Mesenchymal stem cell (in vitro differentiated cells and primary cell): ENCODE measurements at places on chromosomes 5 and 9.

DNA sequence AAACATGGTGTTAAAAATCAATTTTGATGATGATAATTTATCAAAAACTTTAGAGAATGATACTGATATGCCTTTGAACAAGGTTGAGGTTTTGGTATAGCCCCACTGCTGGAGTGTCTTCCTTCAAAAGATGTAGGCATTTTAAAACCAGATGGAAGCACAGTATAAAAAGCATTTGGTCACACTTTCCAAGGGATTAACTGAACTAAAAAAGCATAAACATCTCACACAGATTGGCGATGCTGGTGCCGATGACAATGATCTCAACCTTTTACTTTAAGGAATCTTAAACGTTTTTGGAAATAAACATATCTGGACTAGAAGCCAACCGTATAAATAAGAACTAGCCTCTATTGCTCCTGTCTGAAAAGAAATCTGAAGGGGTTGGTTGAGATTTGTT lies 488.4 kb downstream of the ENC1 start:
- DNase-seq: no peak
- no peak overlapping the region for H3K27ac ChIP-seq
- H3K4me1 ChIP-seq: no peaks in the 10 kb centered on the region
- H3K36me3 ChIP-seq: no peaks in the 10 kb centered on the region

DNA sequence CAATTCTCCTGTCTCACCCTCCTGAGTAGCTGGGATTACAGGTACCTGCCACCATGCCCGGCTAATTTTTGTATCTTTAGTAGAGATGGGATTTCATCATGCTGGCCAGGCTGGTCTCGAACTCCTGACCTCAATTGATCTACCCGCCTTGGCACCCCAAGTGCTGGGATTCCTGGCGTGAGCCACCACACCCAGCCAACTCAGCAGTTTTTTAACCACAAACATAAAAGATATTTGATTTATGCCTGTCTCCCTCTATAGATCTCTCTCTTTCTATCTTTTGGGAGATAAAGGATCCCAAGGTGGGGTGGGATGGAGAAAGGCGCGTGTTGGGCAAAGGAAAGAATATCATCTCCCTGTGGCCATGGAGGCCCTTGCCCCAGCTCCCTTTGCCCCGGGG lies 26.8 kb downstream of the NR4A3 start:
- no peaks in the 10 kb centered on the region for H3K27me3 ChIP-seq
- no peak overlapping the region for H3K4me3 ChIP-seq
- H3K4me1 ChIP-seq: no peaks in the 10 kb centered on the region
- no peaks in the 10 kb centered on the region for H3K36me3 ChIP-seq
- no peak for DNase-seq

GRCh38 chr5:1004461-1005248 lies 3.9 kb upstream of the NKD2 start:
- peak; percentile 77 for DNase-seq
- H3K4me1 ChIP-seq: peaks cover 22% of the 10 kb centered on the region
- H3K4me3 ChIP-seq: peak overlapping the region; percentile 71
- H3K27me3 ChIP-seq: peaks cover 74% of the 10 kb centered on the region

DNA sequence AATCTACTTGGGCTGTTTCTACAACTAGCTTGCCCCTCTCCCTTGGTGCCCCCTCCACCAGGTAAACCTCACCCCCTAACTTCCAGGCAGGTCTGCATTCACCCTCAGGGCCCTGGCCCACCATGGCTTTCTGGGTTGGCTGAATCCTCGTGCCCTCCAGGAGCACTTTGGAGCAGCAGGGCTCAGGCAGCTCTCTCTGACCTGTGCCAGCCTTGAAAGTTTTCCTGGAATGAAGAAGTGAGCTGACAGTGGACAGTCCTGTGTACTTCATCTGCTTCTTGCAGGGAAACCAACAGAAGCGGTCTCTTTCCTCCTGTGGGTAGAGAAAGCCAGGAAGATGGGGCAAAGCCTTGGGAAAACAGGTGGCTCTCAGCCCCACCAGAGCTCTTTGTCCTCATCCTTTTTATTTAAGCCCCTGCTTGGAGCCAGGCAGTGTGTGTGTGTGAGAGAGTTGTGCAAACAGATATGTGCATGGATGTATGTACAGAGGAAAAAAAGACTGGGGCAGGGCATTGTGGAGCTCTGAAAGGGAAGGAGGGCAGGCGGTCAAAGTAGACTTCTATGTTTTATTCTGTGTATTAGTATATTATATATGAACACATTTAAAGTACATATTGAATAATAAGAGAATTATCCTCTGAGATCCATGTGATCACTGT lies 62.3 kb upstream of the SPRY4 start:
- DNase-seq: no peak
- H3K4me1 ChIP-seq: peaks cover 14% of the 10 kb centered on the region
- H3K4me3 ChIP-seq: no peak overlapping the region
- H3K27me3 ChIP-seq: no peaks in the 10 kb centered on the region

- DNase-seq: peak; percentile 88
- no peaks in the 10 kb centered on the region for H3K27me3 ChIP-seq
- H3K27ac ChIP-seq: no peak overlapping the region
These were observed 28.2 kb upstream of the HSPA9 start for GRCh38 chr5:138603249-138603920.

GRCh38 chr5:173020643-173021042 lies 35.5 kb upstream of the CREBRF start:
- H3K36me3 ChIP-seq: peaks cover 15% of the 10 kb centered on the region
- no peaks in the 10 kb centered on the region for H3K27me3 ChIP-seq
- H3K27ac ChIP-seq: no peak overlapping the region
- peaks cover 8% of the 10 kb centered on the region for H3K4me1 ChIP-seq
- H3K4me3 ChIP-seq: no peak overlapping the region

DNA sequence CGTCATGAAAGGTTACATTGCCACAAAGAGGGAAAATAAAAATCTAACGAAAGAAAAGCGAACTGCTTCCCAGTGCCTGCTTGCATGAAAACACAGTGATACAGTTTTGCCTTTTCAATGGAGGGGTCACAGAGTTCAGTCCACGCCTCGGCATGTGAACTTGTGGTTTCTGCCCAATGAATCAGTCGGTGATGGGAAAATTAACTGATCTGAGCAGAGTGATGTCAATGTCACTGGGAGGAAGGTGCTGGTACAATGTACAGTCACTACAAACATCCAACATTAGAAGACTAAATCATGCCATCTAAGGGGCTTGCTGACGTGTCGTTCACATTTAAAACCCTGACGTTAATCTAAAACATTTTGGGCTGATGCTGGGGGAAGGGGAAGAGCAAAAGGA lies 151.8 kb upstream of the MSX2 start:
- H3K27me3 ChIP-seq: no peaks in the 10 kb centered on the region
- H3K36me3 ChIP-seq: no peaks in the 10 kb centered on the region
- DNase-seq: peak; percentile 39
- H3K27ac ChIP-seq: no peak overlapping the region
- no peaks in the 10 kb centered on the region for H3K4me1 ChIP-seq
- H3K4me3 ChIP-seq: no peak overlapping the region

- peaks cover 5% of the 10 kb centered on the region for H3K36me3 ChIP-seq
- no peak overlapping the region for H3K27ac ChIP-seq
These were observed 58.8 kb downstream of the CAAP1 start for GRCh38 chr9:26833792-26834191.

- no peak for DNase-seq
- H3K4me3 ChIP-seq: no peak overlapping the region
- H3K27me3 ChIP-seq: no peaks in the 10 kb centered on the region
- peak overlapping the region; percentile 98 for H3K27ac ChIP-seq
- H3K4me1 ChIP-seq: peaks cover 12% of the 10 kb centered on the region
- H3K36me3 ChIP-seq: no peaks in the 10 kb centered on the region
These were observed 166.8 kb downstream of the DROSHA start for GRCh38 chr5:31364881-31365636.

DNA sequence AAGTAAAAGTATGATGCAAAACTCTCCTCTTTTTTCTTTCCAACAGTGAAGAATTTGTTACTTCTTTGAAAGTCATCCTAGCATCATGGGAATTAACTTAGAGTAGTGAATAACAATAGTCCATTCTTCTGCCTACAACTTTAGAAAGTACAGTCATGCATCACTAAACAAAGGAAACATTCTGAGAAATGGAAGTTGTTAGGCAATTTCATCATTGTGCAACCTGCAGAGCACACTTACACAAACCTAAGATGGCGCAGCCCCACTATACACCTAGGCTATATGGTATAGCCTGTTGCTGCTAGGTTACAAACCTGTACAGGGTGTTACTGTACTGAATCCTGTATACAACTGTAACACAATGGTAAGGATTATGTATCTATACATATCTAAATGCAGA lies 1209.3 kb upstream of the C9orf72 start:
- DNase-seq: no peak
- H3K36me3 ChIP-seq: no peaks in the 10 kb centered on the region

- H3K4me1 ChIP-seq: peaks cover 4% of the 10 kb centered on the region
- H3K4me3 ChIP-seq: peak overlapping the region; percentile 98
- H3K27me3 ChIP-seq: no peaks in the 10 kb centered on the region
- H3K27ac ChIP-seq: peak overlapping the region; percentile 83
These were observed 732 bp upstream of the SMIM15 start for GRCh38 chr5:61162832-61163567.

GRCh38 chr5:124536333-124536732 lies 210.1 kb downstream of the ZNF608 start:
- H3K4me3 ChIP-seq: no peak overlapping the region
- no peaks in the 10 kb centered on the region for H3K36me3 ChIP-seq
- no peaks in the 10 kb centered on the region for H3K4me1 ChIP-seq

- no peaks in the 10 kb centered on the region for H3K27me3 ChIP-seq
- H3K4me1 ChIP-seq: peaks cover 65% of the 10 kb centered on the region
- no peak overlapping the region for H3K27ac ChIP-seq
- DNase-seq: no peak
- no peak overlapping the region for H3K4me3 ChIP-seq
These were observed 7.3 kb downstream of the PDGFRB start for GRCh38 chr5:150148117-150148927.

- H3K27me3 ChIP-seq: no peaks in the 10 kb centered on the region
- no peaks in the 10 kb centered on the region for H3K36me3 ChIP-seq
- no peaks in the 10 kb centered on the region for H3K4me1 ChIP-seq
These were observed 58.9 kb upstream of the MIER3 start for GRCh38 chr5:57010786-57011185.

DNA sequence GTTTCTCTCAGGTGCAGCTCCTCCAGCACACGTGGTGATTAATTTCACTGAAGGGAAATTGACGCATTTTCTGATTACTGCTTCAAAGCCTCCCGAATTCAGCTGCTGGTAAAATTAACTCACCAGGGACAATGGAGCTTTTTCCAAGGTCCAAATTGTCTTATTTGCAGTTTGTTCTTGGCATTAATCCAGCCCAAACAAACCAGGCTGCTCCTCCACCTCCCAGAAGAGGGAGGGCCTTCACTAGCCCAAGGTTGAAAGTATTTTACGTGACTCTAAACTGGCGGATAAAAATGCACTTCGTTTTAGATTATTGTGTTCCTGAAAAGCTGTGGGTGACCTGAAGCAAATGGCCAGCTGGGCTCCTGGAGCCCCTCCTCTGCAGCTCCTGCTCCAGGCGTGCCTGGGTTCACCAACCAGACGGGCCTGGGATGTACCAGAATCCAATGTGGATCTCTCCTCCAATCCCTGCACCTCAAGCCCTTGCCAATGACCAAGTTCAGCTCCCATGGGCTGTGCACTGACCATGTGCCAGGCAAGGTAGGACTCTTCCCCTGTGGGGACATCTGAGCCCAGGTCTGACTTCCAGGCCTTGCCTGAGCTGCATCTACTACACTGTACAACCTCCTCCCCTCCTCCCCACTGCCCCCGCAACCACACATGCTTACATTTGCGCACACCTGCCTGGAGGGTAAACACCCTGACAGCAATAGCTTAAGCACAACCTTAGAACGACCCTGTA lies 193.4 kb downstream of the CDK5RAP2 start:
- H3K27ac ChIP-seq: no peak overlapping the region
- no peaks in the 10 kb centered on the region for H3K27me3 ChIP-seq
- H3K4me3 ChIP-seq: no peak overlapping the region

DNA sequence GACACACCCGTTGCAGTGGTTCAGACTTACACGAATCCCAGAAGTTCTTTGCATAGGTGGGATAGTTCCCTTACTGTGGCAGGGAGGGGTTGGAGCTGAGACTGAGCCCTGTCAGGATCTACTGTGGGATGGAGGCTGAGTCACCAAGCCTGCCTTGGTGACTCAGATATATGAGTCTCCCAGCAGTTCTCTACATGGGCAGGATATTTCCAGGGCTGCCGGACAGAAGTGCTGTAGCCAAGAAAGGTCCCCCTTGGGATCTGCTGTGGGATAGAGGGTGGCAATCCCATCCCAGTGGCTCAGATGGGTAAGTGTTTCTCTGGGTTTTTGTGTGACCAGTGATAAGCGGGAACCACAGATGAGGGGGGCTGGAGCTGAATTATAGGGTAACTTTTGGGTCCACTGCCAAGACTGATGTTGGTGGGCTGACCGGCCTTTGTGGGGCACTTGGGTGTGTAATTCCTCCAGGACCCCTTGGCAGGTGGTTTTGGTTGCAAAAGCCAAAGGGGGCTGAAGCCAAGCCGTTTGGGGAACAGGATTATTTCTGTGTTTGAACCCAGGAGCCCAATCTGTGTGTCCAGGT lies 18.7 kb downstream of the XRCC4 start:
- no peak overlapping the region for H3K27ac ChIP-seq
- peaks cover 7% of the 10 kb centered on the region for H3K4me1 ChIP-seq
- no peaks in the 10 kb centered on the region for H3K36me3 ChIP-seq
- DNase-seq: peak; percentile 85

GRCh38 chr5:107704681-107705401 lies 34.1 kb upstream of the EFNA5 start:
- H3K4me1 ChIP-seq: peaks cover 1% of the 10 kb centered on the region
- no peak overlapping the region for H3K27ac ChIP-seq
- H3K4me3 ChIP-seq: peak overlapping the region; percentile 63
- DNase-seq: peak; percentile 3

DNA sequence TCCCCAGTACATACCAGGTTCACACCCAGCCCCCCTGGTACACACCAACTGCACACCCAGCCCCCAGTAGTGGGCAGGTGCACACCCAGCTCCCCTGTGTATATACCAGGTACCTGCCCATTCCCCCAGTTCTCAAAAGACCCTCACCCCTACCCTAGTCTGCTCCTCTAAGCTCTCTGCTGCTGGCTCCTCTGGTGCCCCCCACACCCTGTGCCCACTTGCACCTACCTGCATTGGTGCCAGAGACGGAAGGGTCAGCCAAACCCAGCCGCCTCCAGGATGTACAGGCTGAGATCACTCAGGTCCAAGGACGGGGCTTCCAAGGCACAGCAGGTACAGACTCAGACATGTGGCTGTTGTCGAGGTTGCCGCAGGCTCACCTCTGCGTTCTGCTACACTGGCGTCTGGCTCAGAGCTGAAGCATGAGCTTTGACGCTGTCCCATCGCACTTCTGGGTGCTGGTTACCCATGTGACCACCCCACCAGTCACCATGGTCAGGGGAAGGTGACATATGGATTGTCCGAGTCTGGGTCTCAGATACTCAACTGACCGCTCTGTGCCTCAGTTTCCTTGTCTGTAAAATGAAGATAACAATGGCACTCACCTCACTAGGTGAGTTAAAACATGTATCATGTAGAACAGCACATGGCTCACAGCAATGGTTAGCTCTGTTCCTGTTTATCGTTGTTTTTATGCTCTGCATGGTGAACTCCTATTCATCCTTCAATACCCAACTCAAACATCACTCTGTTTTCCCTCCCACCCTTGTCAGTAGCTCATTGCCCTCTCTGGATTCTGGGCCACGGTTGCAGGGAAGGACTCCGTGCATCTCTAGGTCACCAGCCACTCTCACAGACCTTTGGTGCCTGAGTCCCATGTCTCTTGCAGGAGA lies 45.3 kb upstream of the SUSD3 start:
- no peaks in the 10 kb centered on the region for H3K4me1 ChIP-seq
- H3K4me3 ChIP-seq: no peak overlapping the region
- H3K27ac ChIP-seq: no peak overlapping the region
- no peaks in the 10 kb centered on the region for H3K36me3 ChIP-seq
- peaks cover 7% of the 10 kb centered on the region for H3K27me3 ChIP-seq
